ENCODE measurements at places on chromosomes 6 and 20. TPM values are rescaled to one million over a fixed set of nuclear protein-coding genes. Genes with fewer than 3 reads are reported as not detected.

GRCh38 chr6:109121411-109121810 lies 26.1 kb downstream of the CEP57L1 start:
- DNase-seq: no peak

DNA sequence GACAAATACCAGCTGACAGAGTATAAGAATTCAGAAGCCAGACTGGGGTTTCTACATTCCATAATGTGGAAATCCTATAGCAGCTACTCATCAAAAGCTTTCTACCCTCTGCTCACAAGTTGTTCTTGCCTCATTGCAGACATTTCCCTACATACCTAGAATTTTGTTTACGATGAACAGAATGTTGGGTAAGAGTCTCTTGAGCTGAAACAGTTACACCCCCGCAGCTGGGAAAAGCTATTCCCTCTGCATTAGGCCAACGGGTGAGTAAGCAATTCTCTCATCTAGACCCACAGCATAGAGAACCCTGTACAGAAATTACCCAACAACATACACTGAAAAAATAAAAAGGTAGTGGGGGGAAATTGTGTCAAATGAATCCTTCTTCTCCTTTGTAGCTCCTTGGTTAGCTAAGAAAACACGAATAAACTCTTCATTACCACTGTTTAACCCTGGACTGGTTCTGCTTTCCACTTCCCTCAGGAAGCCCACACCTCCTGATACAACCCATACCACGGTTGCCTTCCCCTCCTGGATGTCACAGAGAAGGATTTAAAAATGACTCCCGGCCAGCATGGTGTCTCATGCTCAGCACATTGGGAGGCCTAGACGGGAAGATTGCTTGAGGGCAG lies 215.0 kb upstream of the SHLD1 start:
- no peak for DNase-seq

DNA sequence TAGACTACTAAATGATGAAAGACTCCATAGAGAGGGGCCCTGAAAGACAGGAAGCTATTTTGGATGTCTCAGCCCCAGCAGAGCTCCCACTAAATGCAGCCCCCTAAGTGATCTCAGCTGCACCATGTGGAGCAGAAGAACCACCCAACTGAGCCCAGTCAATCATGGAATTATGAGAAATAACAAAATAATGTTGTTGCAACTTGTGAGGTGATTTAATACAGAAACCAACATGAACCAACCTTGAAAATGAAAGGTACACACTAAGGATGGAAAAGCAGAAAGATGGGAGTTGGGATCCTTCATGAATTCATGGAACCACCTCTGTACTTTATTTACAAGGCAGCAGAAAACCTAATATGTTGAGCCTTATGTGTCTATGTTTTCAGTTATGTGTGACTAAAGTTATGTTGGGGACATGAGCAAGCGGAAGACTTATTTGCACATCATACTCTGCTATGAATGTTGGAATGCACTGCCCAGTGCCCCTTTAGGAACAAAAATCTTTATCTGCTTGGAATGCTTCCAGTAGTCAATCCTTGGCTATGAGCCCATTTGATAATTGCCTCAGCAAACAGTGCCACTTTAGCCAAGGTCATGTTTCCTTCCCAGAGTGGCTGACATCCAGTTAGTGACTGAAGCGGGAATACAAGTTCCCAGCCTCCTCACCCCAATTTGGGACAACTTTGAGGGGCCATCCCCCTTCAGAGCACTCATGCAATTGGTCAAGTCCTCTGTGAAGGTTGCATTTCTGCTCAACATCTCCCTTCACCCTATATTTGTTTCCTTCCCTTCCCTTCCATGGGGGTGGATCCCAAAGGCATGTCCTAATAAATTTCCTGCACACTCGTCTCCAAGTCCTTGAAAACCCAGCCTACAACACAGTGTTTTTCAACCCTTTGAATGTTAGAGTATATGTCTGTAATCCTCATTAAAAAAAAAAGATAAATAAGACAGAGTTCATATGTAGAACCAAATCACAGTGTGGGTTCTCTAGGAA lies 18.4 kb downstream of the TP53RK start:
- DNase-seq: no peak

DNA sequence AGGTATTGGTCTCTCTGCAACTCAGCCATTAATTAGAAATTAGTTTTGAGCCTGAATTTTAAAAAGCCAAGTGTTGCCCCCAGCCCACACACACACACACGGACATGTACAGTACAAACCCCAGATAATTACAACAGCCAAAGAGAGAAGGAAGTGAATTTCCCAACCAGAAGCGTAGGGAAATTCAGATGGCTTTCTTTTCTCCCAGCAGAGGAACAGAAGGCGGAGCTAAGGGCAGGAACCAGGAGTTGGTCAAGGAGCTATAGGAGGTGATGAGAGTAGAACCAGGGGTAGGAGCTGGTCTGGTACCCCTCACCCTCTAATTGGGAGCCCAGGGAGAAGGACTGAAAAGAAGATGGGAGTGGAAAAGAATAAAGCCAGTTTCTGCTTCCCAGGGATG lies 3.9 kb upstream of the ZBTB9 start:
- DNase-seq: no peak

- no peak for DNase-seq
Observed at GRCh38 chr20:47328129-47328528, 28.4 kb downstream of the ZMYND8 start.

The FLRT3 gene
- 27.5 TPM for total RNA-seq

DNA sequence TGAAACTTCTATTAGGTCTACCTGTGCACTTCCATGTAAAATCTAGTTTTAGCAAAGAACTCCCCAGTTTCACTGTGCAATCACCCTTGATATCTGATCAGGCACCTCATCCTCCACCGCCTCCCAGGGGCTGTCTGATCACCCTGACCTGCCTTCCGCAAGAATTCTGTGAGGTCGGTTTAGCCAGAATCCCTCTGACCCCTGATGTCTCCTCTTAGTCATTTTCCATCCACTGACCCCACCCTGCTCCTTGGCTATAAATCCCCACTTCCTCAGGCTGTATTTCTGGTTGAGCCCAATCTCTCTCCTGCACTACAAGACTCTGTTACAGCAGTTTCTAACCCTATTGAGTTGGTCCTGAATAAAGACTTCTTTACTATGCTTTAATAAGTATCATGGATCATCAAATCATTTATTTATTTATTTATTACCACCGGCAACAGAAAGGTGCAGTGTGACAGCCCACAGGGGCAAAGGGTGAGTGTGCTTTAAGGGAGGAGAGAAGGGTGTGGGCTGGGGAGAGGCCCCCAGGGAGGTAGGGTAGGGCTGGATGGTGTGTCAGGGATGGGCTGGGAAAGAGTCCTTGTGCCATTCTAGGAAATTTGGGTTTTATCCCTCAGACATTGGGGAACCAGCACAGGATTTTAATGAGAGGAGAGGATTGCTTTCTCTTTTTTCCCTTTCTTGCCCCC lies 11.2 kb upstream of the SERPINB6 start:
- DNase-seq: no peak

The TCF21 gene
- total RNA-seq: not detected

The ECT2L gene
- 0.31 TPM for total RNA-seq

GRCh38 chr20:40753472-40753871 lies 64.4 kb upstream of the MAFB start:
- DNase-seq: no peak
